ENCODE measurements at places on chromosomes 16 and 17.

GRCh38 chr16:57803134-57803990 is 1.1 kb upstream of the KIFC3 start:
- no peak for DNase-seq

- peak; percentile 33 for DNase-seq
These were observed 233.1 kb upstream of the AXIN2 start for GRCh38 chr17:65794572-65794971.

GRCh38 chr17:77140878-77141767 is at the start of gene SEC14L1:
Gene SEC14L1, plus strand, starts transcription at chr17:77140969. Its CDS starts 2,628 bp downstream, at chr17:77143597.
- DNase-seq = peak; percentile 65

- DNase-seq = peak; percentile 36
These were observed 1.7 kb upstream of the RRAD start for GRCh38 chr16:66926961-66927436.

GRCh38 chr16:54077050-54077821 is 209.4 kb downstream of the IRX3 start:
- peak; percentile 68 for DNase-seq

GRCh38 chr16:58099097-58099955 is 29.9 kb downstream of the CFAP20 start:
- no peak for DNase-seq

- DNase-seq = peak; percentile 53
These were observed 1.2 kb downstream of the UBALD2 start for GRCh38 chr17:76266244-76266938.

DNA sequence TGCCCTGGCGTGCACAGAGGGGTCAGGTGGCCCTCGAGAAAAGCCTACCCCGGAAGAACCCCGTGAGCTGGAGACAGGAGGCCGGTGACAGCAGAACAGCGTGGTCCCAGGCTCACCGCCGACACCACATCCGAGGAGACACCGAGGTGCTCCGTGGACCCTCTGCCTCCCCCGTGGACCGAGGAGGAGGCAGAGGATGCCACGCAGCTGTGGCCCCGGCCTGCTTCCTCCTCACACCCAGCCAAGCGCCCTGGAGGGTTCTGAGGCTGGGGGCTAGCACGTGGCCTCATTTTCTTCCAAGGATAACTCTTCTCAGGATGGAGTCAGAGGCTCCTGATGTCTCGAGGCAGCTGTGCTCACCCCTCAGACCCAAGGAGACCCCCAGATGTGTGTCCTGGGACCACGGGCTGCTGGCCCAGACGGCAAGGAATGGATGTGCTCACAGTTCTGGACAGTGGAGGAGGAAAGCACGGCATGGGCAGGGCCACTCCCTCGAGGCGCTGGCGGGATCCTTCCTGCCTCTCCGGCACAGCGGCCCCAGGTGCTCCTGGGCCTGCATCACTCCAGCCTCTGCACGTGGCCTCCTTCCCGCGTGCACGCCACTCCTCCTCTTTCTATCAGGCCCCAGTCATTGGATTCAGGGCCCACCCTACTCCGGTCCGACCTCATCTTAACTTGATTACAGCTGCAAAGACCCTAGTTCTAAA is 4.4 kb upstream of the PVALEF start:
- no peak for DNase-seq

DNA sequence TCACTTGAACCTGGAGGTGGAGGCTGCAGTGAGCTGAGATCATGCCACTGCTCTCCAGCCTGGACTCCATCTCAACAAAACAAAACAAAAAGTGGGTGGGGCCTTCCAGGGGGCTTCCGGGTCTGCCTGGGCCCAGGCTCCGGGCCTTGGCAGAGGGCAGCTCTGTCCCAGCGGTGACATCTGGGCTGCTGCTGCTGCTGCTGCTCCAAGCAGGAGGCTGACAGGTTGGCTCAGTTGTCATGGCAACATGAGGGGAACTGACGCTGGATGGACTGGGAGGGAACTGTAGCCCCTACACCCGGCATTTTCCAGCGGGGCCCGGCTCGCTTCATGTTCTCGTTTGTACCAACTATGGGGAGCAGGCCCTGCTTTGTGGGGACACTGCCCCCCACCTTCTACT is 4.0 kb downstream of the BAIAP3 start:
- no peak for DNase-seq

All from RKO (cell line).